Transverse colon (tissue), 4 donors: ENCODE measurements at places on chromosomes 16 and 17.

GRCh38 chr16:73016488-73016830, 31.5 kb downstream of the ZFHX3 start:
- DNase-seq, result no peak
- peaks cover 49% of the 10 kb centered on the region for H3K4me1 ChIP-seq

- H3K36me3 ChIP-seq, result no peaks in the 10 kb centered on the region
- no peaks in the 10 kb centered on the region for H3K27me3 ChIP-seq
- no peak overlapping the region for H3K4me3 ChIP-seq
- peaks cover 6% of the 10 kb centered on the region for H3K4me1 ChIP-seq
Observed at GRCh38 chr16:8806272-8806983, 8.8 kb downstream of the PMM2 start.

GRCh38 chr17:56290101-56290801, 137.0 kb downstream of the ANKFN1 start:
- peaks cover 10% of the 10 kb centered on the region for H3K4me1 ChIP-seq
- no peaks in the 10 kb centered on the region for H3K27me3 ChIP-seq
- DNase-seq, result no peak

DNA sequence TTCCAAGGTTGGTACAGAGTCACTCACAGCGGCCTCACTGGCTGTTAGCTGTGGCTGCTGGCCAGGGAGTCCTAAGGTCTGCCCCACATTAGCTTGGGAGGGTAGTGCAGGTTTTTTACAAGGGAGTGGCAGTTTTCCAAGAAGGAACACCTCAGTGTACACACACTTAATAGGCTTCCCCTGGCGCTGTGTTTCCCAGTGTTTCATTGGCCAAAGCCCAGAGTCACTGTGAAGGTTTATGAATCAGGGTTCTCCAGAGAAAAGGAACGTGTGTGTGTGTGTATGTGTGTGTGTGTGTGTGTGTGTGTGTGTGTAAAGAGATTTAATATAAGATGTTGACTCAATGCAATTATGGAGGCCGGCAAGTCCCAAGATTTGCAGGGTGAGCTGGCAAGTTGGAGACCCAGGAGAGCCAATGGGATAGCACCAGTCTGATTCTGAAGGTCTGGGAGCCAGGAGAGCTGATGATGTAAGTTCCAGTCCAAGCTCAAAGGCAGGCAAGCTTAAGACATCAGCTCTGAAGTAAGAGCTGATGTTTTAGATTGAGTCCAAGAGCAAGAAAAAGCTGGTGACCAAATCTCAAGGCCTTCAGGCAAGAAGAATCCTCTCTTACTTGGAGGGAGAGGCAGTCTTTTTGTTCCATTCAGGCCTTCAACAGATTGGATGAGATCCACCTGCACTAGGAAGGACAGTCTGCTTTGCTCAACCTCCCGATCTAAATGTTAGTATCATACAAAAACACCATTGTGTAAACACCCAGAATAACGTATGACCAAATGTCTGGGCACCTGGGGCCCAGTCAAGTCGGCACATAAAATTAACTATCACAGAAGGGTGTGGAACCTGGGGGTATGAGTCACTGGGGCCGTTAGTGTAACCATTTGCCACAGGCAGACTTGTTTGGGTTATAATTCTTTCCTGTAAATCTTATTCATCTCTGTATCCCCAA, 206.8 kb downstream of the PRKCA start:
- H3K4me1 ChIP-seq, result peaks cover 38% of the 10 kb centered on the region
- H3K27ac ChIP-seq, result peak overlapping the region; percentile 81
- H3K27me3 ChIP-seq, result no peaks in the 10 kb centered on the region
- peak; percentile 84 for DNase-seq
- H3K4me3 ChIP-seq, result no peak overlapping the region

DNA sequence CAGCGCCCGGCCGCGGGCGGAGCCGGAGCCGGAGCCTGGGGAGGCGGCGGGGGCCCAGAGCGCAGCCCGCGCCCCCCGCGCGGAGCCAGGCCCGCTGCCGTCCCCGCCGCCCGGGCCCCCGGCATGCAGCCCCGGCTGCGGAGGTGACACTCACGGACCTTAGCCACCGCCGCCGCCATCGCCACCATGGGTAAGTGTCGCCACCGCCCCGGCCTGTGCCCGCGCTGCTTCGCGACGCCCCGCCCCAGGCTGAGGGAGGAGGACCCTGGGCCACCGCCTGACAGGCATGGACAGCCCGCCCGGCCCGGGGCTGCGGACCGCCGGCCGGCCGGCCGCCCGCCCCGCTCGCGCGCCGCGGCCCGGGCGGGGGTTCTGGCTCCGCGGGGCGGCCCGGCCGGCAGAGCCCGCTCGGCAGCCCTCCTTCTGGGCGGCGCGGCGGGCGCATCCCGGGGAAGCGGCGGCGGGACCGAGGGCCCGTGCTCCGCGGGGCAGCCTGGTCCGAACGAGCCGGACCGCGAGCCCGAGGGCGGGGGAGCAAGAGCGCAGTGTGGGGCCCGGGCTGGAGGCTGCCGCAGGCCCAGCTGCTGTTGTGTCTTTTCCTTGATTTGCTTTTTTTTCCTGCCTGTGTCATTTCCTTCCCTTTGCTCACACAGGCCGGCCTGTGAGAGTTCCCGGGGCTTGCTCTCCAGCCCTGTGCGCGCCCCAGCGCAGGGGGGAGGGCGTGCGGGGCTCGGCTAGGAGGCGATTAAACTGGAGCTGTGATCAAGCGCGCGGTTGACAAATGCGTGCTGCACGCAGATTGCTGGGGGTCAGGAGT, 565 bp downstream of the MAP3K3 start:
- H3K36me3 ChIP-seq, result no peaks in the 10 kb centered on the region
- no peaks in the 10 kb centered on the region for H3K27me3 ChIP-seq
- peaks cover 28% of the 10 kb centered on the region for H3K4me1 ChIP-seq

- H3K27me3 ChIP-seq, result no peaks in the 10 kb centered on the region
- H3K27ac ChIP-seq, result no peak overlapping the region
- no peaks in the 10 kb centered on the region for H3K4me1 ChIP-seq
- H3K36me3 ChIP-seq, result peaks cover 23% of the 10 kb centered on the region
Observed at GRCh38 chr17:47981462-47981861, 10.5 kb downstream of the CDK5RAP3 start.

- H3K4me1 ChIP-seq, result peaks cover 31% of the 10 kb centered on the region
- no peak overlapping the region for H3K27ac ChIP-seq
- no peak overlapping the region for H3K4me3 ChIP-seq
- peak; percentile 49 for DNase-seq
Observed at GRCh38 chr17:29570521-29570920, 2.0 kb downstream of the TP53I13 start.

GRCh38 chr17:43588664-43589435, 42.7 kb upstream of the ETV4 start:
- no peak overlapping the region for H3K27ac ChIP-seq
- no peaks in the 10 kb centered on the region for H3K36me3 ChIP-seq
- DNase-seq, result no peak
- H3K27me3 ChIP-seq, result no peaks in the 10 kb centered on the region

DNA sequence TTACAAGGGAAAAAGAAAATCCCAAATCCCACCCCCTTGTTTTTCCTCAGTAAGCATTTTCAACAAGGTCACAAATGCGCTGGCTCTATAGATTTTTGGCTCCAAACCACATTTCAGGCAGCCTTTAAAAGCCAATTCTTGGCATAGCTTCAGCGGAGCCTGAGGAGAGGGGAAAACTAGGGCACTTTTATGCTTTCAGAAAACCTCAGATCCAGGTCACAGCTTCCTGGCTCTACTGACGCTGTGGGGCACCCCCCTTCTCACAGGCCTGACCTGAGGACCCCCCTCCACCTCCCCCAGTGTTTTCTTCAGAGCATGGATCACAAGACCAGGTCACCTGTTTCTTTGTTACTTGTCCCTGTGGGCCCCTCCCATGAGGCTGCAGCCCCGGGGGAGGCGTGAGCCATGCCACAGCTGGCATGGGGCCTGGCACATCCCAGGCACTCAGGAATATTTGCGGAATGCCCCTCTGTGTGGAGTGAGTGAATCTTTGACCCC, 30.1 kb upstream of the MTSS2 start:
- no peak overlapping the region for H3K4me3 ChIP-seq
- H3K4me1 ChIP-seq, result peaks cover 23% of the 10 kb centered on the region
- no peaks in the 10 kb centered on the region for H3K36me3 ChIP-seq

DNA sequence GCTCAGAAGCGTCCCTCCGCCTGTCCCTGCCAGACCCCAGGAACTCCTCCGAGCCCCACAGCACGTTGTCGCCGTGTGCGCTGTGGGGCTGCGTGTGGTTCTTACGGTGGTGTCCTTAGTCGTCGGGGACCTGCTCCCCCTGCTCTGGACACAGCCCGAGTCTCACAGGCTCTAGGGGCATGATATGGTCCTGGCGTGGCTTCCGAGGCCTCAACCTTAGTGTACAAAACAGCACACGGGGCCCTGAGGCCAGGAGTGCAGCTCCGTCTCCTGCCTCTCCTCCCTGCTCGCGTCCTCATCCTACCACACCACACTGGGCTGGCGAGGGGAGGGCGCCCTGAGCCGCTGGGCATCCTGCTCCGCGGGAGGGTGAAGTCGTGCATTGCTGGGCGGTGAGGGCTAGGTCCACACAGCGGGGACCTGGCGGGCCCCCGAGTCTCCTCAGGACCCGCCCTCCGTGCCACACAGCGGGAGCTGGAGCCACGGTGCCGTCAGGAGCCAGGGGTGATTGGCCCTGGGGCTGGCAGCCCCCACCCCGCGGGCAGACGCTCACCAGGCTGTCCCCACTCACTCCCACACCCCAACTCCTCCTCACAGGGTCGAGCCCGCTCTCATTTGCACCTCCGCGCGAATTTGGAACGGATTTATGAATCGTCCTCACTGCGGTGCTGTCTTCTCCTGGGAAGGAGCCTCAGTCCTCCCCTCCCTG, 1.2 kb upstream of the MAFG start:
- no peak overlapping the region for H3K27ac ChIP-seq
- H3K27me3 ChIP-seq, result peaks cover 17% of the 10 kb centered on the region
- no peaks in the 10 kb centered on the region for H3K36me3 ChIP-seq
- DNase-seq, result no peak
- H3K4me3 ChIP-seq, result peak overlapping the region; percentile 72

GRCh38 chr16:74232806-74233465, 63.7 kb upstream of the PSMD7 start:
- H3K4me3 ChIP-seq, result no peak overlapping the region
- H3K4me1 ChIP-seq, result no peaks in the 10 kb centered on the region
- H3K36me3 ChIP-seq, result no peaks in the 10 kb centered on the region
- H3K27ac ChIP-seq, result no peak overlapping the region

GRCh38 chr16:2925951-2926649, 14.4 kb downstream of the FLYWCH1 start:
- DNase-seq, result no peak
- H3K27ac ChIP-seq, result no peak overlapping the region
- H3K4me3 ChIP-seq, result no peak overlapping the region
- H3K27me3 ChIP-seq, result no peaks in the 10 kb centered on the region
- no peaks in the 10 kb centered on the region for H3K36me3 ChIP-seq

DNA sequence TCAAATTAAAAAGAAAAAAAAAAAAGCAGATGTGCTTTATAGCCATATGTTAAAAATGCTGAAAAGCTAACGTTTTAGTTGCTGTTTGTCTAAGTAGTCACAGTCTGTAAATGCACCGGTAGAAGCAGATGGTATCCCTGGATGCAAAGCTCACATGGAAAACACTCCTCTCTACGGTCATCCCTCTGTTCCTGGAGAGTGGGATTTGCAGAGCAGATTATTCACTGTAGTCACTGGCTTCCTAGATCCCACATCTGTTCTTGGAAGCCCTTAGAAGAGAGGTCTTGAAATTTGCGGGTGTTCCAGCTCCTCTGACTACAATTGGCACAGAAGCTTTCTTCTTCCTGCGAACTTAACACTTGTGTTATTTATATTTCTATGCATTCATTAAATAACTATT, 186.6 kb downstream of the PMP22 start:
- H3K27ac ChIP-seq, result no peak overlapping the region
- no peaks in the 10 kb centered on the region for H3K36me3 ChIP-seq
- H3K4me1 ChIP-seq, result no peaks in the 10 kb centered on the region
- H3K27me3 ChIP-seq, result no peaks in the 10 kb centered on the region

DNA sequence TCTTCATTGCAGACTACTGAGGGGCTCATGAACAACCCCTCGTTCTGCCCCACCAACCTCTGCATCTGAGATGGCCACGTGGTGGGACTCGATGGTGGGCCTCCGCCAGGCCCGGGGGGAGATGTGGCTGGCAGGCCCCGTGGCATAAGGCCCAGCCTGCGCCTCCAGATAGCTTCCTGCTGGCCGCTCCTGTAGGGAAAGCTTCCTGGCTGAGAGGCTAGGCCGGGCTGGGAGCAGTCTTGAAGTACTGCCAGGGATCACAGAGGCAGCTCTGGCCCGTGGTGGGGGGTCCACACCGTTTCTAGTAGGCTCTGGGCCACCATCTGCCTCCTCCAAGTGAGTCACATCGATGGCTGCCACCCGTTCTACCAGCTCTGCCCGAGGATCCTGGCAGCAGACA, 7.6 kb downstream of the CAMKK1 start:
- no peak overlapping the region for H3K27ac ChIP-seq
- H3K4me1 ChIP-seq, result peaks cover 37% of the 10 kb centered on the region
- no peak for DNase-seq

DNA sequence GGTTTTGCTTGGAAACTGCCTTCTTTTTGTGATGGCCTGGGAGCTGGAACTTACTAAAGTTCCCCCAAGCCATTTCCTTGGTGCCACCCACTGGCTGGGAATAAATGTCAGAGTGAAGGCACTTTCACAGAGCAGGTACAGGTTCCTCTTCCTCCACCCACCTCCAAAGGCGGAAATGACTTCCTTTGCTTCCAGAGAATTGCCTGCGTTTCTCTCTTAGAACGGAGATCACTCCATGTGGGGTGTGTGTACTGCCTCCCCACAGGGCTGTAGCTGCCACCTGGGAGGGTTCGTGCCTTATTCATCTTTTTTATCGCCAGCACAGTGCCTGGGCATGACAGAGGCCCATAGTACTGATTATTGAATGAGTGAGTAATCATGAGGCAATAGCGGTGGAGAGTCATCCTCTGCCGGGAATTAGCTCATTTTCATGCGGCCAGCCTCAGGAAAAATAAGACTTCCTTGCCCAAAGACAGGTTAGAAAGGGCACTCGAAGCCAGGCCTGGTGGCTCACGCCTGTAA, 32.2 kb upstream of the HAS3 start:
- no peak overlapping the region for H3K4me3 ChIP-seq
- no peak overlapping the region for H3K27ac ChIP-seq
- H3K4me1 ChIP-seq, result no peaks in the 10 kb centered on the region

DNA sequence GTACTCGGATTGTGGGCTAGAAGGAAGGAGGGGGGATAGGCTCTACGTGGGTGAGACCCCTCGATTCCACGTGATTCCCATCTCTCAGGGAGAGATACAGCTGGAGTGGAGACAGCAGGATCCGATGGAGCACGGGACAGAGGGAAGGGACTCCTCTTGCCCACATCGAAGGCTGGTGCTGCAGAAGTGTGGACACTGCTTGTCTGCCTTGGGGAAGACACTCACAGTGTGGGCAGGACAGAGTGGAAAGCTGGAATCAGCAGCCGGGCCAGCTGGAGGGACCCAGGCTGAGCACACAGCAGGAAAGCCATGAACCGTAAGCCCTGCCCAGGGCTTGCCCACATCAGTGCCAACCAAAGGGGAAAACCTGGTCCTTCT, 42.1 kb upstream of the RPH3AL start:
- H3K4me3 ChIP-seq, result no peak overlapping the region
- H3K27ac ChIP-seq, result no peak overlapping the region
- H3K27me3 ChIP-seq, result no peaks in the 10 kb centered on the region
- no peaks in the 10 kb centered on the region for H3K4me1 ChIP-seq
- DNase-seq, result no peak

DNA sequence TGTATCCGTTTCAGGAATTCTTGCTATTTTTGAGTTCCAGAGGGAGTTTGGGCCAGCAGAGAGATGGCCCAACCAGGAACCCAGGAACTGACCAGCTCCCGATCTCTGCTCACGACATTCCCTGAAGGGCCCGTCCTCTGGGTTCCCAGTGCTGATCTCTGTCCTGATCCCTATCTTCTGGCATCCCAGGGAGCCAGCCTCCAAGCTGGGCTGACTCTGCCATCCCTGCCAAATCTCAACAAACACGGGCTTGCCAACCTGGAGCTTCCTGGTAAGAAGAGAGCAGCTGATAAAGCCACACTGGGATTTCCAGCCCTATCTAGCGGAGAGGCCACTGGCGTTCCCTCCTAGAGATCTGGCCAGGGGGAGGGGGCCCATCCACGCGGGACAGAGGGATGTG, 16.2 kb downstream of the GPRC5B start:
- no peaks in the 10 kb centered on the region for H3K27me3 ChIP-seq
- H3K4me3 ChIP-seq, result no peak overlapping the region
